ENCODE measurements at places on chromosomes 6 and 20.
A peak's percentile ranks its signal among the peaks of the same experiment; 100 is the strongest.

GRCh38 chr6:126176282-126176681 is 163.6 kb upstream of the CENPW start:
- DNase-seq = peak; percentile 12

DNA sequence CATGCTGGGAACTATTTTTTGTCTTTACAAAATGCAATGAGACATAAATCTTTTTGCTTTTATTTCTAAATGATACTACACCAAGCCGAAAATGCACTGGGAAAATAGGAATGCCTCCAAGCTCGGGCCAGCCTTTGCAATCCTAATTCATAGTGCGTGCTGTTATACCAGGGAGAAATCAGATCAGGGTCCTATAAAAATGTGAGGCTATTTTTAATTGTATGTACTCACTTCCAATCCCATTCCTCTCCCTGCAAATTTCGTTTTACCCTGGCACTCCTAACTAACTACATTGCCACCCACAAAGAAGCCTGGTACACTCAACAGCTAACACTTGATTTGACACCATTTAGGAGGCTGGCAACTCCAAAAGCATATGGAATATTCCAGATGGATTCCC is 350.6 kb upstream of the ZFP64 start:
- DNase-seq = no peak

DNA sequence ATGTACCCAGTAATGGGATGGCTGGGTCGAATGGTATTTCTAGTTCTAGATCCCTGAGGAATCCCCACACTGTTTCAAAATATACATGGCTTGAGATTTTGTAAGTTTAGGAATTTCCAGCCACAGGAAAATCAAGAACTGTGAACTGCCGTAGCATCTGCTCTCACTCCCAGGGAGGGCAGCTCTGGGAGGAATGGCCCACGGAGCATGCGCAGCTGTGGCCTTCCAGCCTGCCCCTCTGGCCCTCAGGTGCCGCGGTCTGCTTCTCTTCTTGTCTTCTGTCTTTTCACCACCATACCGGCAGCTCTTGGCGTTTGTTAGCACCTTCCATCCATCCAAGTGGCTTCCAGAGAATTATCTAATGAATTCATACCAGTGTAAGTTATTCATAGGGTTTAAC is 19.9 kb upstream of the EXOC2 start:
- DNase-seq = no peak

- DNase-seq = peak; percentile 93
These were observed 44.1 kb upstream of the MOXD1 start for GRCh38 chr6:132445201-132445951.

DNA sequence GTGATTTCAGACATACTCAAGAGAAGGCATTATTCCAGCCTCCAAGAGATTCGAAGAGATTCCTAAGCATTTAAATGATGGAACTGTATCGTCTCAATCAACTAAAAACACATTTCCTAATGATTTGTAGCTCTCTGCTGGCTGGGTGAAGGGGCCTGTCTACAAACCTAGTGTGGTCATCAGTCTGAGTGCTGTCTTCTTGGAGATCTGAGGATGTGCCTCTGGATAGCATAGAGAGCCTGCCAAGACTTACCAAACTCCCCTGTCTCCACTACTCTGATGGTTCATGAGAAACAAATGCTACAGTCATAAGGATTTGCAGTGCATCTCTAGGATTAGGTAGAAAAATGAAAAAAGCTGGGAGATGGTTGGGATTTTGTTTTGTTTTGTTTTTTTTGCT is 176.9 kb upstream of the CITED2 start:
- DNase-seq = peak; percentile 76

DNA sequence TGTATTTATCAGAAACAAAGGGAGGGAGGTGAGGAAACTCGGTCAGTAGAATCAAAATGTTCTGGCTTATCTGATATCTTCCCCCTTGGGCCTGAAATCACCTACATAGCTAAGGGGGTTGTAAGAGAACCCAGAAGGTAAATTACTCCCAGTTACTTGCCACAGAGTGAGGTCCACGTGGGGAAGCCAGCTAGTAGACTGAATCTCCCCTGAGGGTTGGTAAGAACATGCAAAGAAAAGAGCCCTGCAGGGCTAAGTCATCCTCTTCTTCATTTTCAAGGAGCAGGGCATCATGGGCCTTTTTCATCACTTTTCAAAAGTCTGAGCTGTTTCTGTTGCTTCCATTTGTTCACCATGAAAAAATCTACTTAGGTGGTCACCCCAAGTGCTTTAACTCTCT is 115.4 kb downstream of the QRSL1 start:
- no peak for DNase-seq

DNA sequence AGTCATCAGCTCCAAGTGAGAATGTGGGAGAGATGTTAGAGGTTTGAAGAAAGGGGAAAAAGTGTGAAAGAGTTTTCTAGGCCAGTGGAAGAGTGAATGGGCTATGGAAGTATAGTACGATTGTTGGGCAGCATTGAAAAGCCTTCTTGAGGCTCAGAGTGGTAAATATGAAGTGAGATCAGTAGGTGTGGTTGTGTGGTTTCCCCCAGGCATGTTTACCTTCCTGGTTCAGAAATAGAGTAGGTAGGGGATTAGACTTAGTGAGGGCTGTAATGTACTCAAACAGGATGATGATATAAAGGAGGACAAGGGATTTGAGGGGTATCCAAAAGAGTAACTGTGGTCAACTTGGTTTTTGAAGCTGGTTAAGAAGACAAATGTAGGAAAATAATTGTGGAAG is 3.7 kb downstream of the MLIP start:
- DNase-seq = no peak

DNA sequence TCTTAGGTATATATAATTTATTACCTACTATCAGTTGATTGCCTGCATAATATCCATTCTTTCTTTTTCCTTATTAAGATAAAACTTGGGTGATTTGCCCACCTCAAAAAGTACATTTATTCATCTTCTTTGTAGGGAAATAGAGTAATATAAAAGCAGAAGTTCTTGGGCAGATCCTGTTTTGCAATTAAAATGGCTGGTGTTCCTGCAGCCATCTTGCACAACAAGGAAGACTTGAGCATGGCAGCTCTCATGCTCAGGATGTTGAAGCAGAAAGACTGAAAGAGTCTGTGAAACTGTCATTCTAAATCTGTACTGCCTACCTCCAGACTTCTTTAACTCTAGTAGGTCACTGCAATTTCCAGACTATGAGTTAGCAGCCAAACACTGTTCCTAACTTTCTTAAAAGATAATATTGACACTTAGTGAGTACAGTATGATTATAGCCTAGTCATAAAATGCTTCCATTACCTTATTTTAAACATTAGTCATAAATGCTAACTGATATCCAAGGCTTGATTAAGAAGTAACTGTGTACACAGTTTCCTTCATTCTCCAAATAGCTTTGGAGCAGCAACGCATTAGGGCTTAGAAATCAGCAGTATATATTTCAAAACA is 24.6 kb upstream of the HTR1B start:
- DNase-seq = no peak

DNA sequence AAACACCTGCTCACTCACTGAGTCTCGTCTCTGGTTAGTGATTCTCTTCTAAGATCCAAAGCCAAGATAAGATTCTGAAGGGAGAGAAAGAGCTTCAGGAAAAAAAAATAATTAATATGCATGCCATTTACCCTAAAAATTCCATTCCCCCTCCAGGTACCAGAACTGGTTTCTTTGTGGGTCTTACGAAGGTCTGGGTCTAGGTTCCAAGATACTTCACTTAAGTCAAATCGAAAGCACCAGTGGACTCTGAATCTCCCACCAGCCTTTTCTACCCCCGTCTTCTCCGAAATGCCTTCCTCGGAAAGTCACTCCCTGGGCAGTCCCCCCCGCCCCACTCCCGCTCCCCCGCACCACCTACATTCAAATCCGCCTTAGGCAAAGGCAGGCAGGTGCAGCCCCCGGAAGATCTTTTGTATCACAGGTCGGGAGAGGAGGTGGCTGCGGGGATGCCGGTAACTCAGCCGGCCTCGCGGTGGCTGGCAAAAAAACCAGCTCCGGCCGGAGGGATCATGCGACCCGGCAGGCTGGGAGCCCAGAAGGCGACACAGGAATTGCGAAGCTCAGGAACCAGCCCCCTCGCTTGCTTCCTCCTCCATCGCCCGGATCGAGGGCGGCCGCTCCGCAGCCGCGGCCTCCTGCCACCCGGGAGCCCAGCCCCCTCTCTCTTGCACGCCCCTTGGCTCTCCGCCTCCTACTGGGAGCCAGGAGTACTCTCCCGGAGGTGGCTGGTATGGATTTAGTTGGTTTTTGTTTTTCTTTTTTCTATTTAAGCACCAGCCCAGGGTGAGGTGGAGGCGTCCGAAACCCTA is at the start of gene BCL2L1:
BCL2L1 (minus strand) TSS at position 612 of the 812 bp plus-strand sequence. CDS start 650 bp downstream, outside the sequence.
- DNase-seq = peak; percentile 87

- DNase-seq = no peak
These were observed 293.7 kb downstream of the RNF144B start for GRCh38 chr6:18680842-18681241.

DNA sequence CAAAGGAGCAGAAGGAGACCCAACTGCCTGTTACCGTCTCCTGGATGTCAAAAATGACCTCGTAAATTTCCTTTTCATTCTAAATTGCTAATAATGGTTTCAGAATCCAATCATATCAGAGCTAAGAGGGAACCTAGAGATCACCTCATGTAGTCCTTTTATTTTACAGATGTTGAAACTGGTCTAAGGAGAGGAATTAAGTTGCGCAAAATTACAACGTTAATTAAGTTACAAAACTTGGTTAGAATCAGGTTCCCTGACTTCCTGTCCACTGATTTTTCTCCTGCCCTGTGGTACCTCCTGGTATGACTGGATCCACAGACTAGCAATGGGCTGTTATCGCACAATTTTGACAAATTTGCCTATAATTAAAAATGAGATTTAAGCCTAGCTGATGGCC is 9.0 kb upstream of the STK38 start:
- DNase-seq = no peak

- no peak for DNase-seq
These were observed 178.6 kb downstream of the UNC5CL start for GRCh38 chr6:40860443-40860842.

- no peak for DNase-seq
These were observed 151.7 kb downstream of the ZFAND3 start for GRCh38 chr6:37971266-37971665.

GRCh38 chr20:420721-421574 is 12.8 kb downstream of the RBCK1 start:
- DNase-seq = no peak

- DNase-seq = no peak
These were observed 3.1 kb upstream of the SPATA2 start for GRCh38 chr20:49918446-49918845.

DNA sequence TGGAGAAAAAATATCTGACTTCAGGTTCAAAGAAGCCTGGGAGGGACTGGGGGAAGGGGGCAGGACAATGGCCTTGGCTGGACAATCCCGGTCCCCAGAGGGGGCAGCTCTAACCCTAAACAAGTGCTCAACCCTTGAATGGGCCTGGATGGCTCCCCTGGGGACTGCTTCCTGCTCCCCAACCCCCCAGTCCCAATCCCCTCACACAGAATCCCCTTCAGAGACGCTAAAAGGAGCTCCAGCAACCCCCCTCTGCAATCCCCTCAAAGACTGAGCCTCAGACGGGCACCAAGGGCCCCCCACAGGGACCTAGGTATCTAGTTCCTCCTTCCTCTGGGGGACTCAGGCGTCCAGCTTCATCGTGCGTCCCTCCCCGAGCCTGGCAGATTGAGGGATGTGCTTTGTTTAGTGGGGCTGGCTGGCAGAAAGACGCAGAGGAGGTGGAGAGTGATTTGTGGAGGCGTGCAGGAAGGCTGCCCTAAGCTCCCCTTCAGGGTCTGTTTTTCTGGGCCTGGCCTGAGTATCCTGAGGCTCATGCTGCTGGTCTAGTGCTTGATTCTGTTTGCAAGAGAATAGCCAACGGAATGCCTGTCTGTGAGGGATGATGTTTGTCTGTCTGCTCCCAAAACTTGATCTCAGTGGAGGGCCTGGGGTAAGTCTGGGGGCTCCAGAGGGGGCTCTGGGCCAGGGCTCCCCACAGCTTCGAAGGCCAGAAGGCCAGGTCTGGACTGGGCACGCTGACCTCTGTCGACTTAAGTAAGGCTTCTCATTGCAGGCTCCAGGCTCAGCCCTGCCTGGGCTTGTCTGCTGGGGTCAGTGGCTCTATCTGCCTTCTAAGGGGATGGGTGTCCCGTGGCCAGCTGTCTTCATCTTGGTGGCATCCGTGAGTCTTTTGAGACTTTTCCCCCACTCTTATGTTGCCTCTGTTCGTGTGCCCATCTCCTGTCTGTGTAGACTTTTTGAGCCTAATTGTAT is 1.7 kb upstream of the POU5F1 start:
- no peak for DNase-seq

DNA sequence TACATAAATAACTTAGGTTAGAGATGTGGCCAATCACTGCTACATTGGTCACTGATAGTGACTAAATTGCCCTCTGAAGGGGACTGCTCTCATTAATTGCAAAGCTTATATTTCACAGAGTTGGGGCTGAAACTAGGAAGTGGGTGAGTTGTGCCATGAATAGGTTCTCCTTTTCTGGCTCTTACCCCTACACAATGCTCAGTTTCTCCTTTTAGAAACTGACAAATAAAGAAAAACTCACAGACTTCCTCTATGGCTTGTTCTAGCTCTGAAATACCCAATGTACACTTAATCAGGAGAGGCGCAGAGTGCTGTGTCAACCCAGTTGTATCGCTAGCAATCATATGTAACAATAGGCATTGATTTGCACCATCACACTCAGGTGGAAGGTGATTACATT is 41.2 kb upstream of the PROKR2 start:
- no peak for DNase-seq

DNA sequence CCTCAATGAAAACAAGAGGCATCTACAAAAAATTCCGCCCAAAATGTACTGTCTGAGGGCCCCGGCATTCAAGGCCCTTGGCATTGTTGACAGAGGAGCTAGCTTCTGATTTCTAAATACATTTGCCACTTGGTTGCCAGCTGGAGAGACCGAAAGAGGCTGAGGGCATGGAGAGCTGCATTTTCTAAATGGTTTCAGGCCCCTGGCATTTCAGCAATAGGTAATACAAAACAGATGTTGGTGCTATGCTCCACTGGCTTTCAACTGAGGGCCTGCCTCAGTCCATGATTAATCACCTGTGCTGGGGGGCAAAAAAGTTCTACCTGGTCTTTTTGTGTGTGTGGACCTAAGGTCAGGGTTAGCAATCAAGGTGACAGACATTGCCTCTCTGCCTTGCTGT is 79.5 kb upstream of the ISM1 start:
- peak; percentile 12 for DNase-seq

DNA sequence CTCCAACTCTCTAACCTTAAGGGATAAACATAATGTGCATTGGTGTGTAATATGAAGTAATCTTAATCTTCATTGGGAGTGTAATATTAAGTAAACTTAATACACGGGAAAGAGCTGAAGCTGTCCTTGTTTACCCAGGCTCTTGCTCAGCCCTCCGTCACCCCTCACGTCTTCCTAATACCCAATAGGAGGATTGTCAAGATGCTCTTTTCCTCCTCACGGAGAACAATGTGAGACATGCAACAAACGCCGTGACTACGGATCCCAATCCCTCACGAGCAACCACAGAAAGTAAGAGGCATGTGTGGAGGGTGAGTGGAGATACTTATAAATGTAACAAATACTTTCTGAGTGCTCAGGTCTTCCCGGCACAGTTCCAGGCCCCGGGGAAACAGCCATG is 11.0 kb downstream of the KIF16B start:
- DNase-seq = no peak

DNA sequence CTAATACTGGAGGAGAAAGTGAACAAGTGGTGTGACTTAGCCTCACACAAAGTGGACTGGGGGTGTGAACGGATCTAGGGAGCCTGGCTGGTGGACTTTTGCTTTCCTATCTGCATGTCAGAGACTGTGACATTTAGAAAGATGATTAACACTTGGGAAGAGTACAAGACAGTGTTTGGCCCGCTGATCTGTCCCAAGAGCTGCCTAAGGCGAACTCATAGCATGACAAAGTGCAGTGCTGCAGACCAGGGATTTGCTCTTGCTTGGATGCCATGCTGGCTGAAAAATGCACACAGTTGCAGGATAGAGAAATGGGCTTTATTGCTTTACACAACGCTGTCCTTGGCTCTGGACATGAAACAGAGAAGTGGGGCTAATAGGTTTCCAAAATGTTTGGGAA is 386.0 kb upstream of the MAN1A1 start:
- DNase-seq = no peak

Data from fibroblast of skin of right biceps (primary cell).